ENCODE measurements at places on chromosomes 5 and 9.

DNA sequence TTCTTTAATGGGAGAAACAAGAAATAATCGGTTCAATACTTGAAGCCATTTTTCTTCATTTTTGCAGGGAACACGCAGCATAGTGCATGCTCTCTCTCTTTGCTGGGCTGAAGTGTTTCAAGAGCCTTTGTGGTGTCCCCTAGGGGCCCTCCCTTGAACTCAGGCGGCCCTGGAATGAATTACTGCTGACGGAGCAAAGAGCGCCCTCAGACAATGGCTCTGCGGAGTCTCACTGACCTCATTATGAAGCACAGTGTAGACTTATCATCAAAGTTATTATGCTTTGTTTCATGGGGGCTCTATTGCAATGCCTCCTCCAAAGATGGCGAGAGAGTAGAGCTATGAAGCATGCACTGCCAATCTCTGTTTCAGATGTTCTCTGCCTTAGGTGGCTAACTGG lies 64.8 kb upstream of the ADCY2 start:
- no peak for DNase-seq

- DNase-seq = no peak
These were observed 102.7 kb upstream of the CPEB4 start for GRCh38 chr5:173785400-173785799.

DNA sequence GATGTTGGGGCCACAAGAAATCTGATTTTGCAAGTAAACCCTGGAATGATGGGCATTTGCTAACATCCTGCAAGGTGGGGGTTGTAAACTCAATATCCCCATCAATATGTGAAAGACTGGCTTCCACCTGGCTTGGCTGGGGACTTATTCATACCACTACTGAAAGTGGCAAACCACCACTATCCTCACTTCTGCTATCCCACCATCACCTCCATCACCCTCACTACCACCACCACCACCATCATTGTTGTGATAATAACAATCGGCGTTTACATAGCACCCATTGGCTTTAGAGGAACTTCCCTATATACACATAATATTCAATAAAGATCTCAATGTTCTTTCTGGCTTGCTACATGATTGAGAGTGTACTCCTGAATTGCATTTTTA lies 224.7 kb upstream of the DAP start:
- no peak for DNase-seq

- no peak for DNase-seq
These were observed 22.1 kb upstream of the LPCAT1 start for GRCh38 chr5:1545805-1546355.

DNA sequence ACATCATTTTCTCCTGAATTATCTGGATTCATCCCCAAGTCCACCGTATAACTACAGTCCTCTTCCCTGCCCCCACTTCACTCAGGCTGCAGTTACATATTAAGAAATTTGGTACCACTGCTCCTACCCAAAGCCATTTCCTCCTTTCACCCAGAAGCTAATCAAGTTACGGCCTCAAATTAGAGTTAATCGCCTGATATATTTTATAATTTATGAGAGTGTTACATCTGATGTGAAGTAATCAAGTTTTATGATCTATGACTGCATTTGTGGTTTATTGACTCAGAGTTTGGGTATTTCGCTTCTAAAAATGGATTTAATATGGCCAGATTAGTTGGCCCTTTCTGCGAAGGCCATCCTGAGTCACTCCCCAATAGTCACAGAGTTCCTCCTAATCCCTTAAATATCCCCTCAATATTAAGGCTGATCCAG lies 223.6 kb upstream of the KIF2A start:
- DNase-seq = no peak

- DNase-seq = no peak
These were observed 94.7 kb downstream of the KLHL3 start for GRCh38 chr5:137641148-137641547.

GRCh38 chr9:136695955-136696354 lies 8.7 kb upstream of the AGPAT2 start:
- DNase-seq = no peak

DNA sequence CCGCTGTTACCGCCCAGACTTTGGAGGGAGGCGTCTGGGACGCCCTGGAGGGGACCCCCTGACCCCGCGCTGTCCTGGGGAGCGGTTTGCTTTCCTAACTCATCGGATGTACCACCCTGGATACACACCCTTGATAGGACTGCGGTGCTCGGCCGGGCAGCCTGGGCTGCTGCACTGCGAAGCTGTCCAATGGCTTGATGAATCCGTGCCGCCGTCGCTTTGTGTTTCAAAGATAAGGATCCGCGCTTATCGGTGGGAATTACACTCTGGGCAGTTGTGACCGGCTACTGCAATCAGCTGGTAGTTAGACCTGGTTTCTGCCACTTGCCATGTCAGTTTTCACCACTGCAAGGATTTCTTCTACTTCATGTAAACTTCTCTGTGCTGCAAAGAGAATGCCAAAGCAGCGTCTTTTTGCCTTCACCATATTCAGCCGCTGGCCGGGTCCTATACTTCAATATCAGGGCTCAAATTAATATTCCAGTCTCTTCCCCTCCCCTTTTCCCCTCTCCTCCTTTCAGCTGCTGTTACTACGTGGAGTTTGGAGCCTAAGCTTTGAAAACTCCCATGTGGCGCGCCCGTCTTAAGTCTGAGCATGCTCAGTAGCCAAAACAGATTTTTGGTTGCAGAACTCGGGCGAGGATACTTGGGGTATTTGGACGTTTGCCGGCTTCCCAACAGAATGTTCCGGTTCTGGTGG lies 727 bp downstream of the SMAD5 start:
- no peak for DNase-seq

DNA sequence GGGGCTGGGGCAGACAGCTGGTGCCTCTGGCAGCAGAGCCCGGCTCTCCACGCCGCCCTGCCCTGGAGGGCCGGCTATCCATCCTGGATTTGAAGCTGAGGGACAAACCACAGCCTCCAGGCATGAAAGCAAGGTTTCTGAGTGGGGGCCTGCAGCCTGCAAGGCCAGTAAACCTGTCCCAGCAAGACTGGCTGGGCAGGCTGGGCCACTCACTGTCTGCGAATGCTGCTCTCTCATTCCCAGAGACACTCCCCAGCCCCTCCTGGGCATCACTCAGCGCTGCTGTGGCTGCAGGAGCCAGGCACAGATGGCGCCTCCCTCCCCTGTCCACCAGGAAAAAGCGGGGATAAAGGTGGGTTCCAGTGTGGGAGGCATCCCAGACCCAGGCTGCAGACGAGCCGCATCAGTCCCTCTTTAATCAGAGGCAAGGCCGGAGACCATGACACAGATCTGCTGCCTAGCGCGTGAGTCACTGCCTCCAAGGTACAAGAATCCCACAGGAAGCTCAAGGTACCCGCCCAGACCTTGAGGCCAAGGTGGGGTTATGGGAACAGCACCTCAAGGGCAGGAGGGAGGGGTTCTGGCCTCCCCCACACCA lies 118.0 kb downstream of the VAV2 start:
- DNase-seq = no peak

DNA sequence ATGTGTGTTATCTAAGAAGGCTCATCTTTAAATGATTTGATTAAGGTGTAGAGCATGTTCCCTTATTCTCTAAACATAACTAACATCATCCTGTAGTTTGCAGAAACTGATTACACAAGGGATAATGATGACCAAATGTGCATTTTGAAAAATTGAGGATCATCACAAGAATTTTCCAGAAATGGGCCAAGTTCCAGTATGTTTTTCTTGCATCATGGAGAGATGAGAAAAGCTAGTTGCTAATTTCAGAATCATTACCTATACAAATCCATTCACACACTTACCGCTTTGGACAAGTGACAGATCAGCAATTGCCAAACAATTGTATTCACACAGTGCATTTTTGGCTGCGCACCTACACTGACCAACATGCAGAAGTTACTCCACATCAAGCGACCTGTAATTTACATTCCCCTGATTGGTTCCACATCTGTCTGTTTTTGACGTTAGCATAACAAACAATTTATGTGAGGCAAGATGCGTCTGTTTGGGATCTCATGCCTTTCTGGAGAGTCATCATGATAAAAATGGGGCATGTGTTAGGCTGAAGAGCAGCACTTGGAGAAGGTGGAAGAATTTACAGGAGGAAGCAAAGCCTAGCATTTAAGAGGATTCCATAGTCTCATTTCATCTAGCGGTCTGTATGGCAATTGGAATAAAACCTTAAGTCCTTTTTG lies 2.8 kb upstream of the BNC2 start:
- DNase-seq = no peak

GRCh38 chr5:74772359-74772758 lies 5.3 kb downstream of the NSA2 start:
- DNase-seq = no peak

- DNase-seq = no peak
These were observed 37.3 kb downstream of the MED27 start for GRCh38 chr9:132042324-132042723.

DNA sequence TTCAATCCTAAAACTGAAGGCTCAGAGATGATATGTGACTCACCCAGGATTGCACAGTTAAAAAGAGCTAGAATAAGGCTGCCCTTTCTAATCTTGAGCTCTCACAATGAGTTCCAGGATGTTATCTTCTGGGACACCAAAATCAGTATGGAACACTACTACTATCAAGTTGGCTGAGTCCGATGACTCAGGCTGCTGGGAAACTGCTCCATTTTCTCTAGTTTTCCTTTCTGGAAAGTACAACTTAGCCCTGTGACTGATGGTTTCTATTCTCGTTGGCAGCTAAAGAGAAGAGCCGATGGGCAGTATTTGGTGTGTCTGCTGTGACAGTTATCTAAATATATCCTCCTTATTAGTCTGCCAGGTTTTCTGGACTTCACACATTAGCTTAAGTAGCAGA lies 37.9 kb upstream of the DPYSL3 start:
- no peak for DNase-seq

GRCh38 chr9:113220467-113221002 lies 542 bp downstream of the FKBP15 start:
- DNase-seq = no peak

- DNase-seq = peak; percentile 64
These were observed 97.7 kb upstream of the MVB12B start for GRCh38 chr9:126228781-126229444.

DNA sequence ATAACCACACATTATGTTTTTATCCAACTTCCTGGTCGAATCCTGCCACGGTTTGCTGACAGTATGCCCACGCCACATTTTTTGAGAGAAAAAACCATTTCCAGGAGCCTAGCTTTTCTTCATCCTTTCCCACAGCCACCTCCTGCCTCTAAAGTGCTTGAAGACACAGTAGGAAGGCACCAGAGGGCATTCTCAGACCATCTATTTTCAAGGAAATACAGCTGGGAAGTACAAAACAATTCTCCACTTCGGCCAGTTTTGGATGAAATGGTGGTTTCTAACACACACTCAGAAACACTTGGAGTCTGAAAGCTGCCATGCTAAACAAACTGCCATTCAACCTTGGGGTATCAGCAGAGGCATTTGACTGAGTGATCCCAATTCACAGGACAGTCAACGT lies 86.3 kb upstream of the RPS23 start:
- no peak for DNase-seq

GRCh38 chr5:30001826-30002225 lies 1191.7 kb upstream of the CDH6 start:
- no peak for DNase-seq

- no peak for DNase-seq
These were observed 16.8 kb downstream of the ANKH start for GRCh38 chr5:14854799-14855198.

DNA sequence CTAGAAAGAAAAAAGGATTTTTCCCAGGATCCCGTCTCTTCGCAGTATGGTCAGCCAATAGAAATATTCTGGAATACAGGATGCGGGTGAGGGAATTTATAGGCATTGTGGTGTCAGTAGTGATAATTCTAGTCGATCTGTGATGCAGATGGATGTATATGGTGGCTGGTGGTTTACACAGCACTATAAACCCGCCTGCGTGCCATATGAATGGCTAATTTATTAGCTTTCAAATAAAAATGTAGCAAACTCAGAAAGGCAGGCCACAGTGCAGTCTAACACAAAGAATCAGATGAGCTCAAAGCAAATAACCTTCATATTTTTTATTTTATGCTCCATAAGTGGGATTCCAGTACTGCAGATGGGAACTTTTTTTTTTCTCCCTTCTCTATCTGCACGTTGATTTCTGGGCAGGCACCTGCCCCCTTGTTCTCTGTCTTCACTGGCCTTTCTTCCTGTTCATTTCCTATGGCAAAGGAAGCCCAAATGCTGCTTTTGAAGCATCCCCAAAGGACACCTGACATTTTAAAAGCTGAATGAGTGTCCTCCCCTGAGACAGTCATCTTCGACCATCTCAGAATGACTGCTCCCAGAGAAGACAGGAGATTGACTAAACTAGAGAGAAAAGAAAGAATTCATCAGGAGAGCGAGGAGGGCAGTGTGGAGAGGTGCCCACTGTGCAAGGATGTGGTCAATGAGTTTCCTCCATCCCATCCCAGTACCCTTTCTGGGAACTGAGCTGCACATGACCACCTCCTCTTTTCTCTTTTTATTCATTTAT lies 52.1 kb downstream of the SEMA6A start:
- no peak for DNase-seq

GRCh38 chr9:94586814-94587213 lies 6.8 kb downstream of the FBP2 start:
- DNase-seq = no peak

- DNase-seq = no peak
These were observed 17.9 kb upstream of the ZSWIM6 start for GRCh38 chr5:61313960-61314681.

DNA sequence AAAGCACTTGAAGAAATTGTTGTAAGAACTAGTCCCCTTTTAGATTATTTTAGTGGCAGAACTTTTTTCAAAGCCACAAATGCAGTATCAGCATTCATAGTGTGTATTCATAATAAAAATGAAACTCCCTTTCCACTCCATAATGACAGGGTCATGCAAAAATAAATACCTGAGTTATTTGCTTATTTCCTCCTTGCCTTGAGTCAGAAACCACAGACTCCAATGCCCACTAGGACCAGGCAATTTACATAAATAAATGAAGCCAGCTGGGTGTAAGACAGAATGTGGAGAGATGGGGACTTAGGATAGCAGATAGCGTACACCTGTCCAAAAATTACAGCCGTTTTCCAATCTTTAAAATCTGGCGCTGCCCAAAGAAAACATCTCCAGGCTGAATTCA lies 417.8 kb downstream of the TMEM161B start:
- no peak for DNase-seq

- DNase-seq = no peak
These were observed 8.0 kb upstream of the TLR4 start for GRCh38 chr9:117696154-117696553.

- DNase-seq = no peak
These were observed 241.9 kb upstream of the NREP start for GRCh38 chr5:111998871-111999270.

Measured in stimulated activated naive CD4-positive, alpha-beta T cell (primary cell).